ENCODE measurements at places on chromosomes 1 and 21. TPM values are rescaled to one million over a fixed set of nuclear protein-coding genes. Genes with fewer than 3 reads are reported as not detected.

DNA sequence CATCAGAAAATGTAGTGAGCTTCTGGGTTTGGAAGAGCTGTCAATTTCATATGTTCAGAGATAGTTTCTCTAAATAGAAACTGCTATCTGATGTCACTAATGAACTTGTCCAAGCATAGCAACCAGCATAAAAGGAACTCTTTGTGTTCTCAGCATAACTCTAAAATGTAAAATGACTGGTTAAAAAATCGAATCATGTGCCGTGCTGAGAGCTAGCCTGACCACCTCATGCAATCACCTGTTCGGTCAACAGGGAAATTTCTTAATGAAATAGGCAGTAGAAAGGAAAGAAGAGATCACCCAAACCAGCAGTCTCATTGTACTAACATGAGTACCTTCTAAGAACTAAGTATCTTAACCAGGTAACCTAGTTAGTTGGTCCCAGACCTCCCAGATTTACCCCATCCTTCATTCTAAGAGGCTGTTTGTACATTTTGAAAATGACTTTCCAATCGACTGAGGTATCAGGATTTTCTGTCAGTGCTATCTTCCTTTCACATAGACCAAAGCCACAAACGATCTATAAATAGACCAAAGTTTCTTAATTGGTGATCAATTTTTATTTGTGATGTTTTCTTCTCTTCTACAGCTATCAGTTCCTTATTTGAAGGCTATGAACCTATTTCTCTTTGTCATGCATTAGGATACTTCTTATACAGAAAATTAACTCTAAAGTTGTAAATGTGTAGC lies 147.3 kb downstream of the TLR5 start:
- DNase-seq, result no peak

CHRNB2 gene
- total RNA-seq, result under 0.01 TPM

DNA sequence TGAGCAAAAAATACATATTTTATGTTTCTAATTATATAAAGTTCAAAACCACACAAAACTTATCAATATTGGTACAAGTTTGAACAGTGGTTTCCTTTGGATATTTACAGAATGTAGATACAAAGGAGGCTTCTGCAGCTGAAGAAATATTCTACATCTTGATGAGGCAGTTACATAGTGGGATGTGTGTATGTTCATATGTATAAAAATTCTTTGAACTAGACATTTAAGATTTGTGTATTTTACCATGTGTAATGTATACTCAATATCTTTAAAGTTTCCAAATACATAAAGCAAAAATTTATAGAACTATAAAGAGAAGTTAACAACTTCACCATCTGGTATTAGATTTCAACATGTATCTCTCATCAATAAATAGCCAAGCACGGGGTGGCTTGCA lies 80.7 kb upstream of the TNFSF4 start:
- no peak for DNase-seq

DNA sequence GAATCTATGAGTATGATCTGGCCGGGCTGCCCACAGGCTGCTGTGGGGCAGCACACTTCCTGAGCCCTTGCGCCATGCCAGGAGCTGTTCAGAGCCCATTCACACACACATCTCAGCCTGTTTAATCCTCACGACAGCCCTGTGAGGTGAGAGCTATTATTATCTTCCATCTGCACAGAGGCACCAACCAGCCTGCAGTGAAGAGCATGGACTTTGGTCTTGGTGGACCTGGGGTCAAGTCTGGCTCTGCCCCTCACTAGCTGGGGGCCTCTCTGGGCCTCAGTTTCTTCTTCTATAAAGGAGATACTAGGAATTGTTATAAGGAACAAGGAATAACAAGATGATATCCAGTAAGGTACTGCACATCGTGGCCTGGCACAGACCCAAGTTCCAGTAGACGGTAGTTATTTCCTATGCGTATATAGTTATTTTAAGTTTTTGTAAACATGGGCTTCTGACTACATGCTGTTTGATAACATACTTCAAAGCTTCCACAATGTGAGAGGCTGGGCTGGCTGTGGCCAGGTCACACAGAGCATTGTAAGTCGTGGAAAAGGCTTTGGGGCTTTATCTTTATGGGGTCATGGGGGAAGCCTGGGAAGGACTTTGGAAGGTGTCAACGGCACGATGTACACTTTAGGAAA lies 3.4 kb upstream of the PADI2 start:
- peak; percentile 15 for DNase-seq

VASH2 gene
- total RNA-seq, result 0.14 TPM

DNA sequence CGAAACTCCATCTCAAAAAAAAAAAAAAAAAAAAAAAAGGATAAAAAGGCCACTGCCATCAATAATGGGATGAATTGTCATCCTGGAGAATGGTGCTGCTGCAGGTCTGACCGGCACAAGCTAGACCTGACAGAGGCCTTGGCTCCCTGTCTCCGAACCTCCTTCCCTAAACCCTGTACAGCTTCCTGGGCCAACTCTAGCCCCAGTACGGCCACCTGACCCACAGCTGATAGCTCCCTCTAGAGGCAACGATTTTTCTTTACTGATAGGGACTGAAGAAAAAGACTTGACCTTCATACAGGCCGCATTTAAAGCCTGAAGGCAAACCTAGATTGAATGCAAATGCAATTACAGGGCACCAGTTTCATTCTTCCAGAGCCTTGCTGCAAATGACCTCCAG lies 30.7 kb downstream of the NOL9 start:
- no peak for DNase-seq

ZFP69B gene
- 2.8 TPM for total RNA-seq

SLC16A4 gene
- 15.3 TPM for total RNA-seq

Measured in pulmonary artery endothelial cell (primary cell).